ENCODE measurements at places on chromosomes 5 and 9. TPM values are rescaled to one million over a fixed set of nuclear protein-coding genes. Genes with fewer than 3 reads are reported as not detected.

The PCDHA3 gene
- 0.27 TPM for polyA plus RNA-seq

The PCYOX1L gene
- polyA plus RNA-seq = 11.5 TPM

The MEIKIN gene
- polyA plus RNA-seq = not detected

The SMIM33 gene
- polyA plus RNA-seq = not detected

The THBS4 gene
- 6.1 TPM for polyA plus RNA-seq

The TMEM215 gene
- not detected for polyA plus RNA-seq

The SPARC gene
- polyA plus RNA-seq = 27.2 TPM

The TICAM2 gene
- 1.4 TPM for polyA plus RNA-seq

The SH3PXD2B gene
- polyA plus RNA-seq = 4.2 TPM

The CYSRT1 gene
- polyA plus RNA-seq = 1.3 TPM

The PCDHB13 gene
- polyA plus RNA-seq = 1.2 TPM

Measured in pancreas (tissue), 10 donors.